ENCODE measurements at places on chromosomes 1 and 21.

- no peak for DNase-seq
These were observed 213.7 kb upstream of the VAMP3 start for GRCh38 chr1:7557301-7557891.

DNA sequence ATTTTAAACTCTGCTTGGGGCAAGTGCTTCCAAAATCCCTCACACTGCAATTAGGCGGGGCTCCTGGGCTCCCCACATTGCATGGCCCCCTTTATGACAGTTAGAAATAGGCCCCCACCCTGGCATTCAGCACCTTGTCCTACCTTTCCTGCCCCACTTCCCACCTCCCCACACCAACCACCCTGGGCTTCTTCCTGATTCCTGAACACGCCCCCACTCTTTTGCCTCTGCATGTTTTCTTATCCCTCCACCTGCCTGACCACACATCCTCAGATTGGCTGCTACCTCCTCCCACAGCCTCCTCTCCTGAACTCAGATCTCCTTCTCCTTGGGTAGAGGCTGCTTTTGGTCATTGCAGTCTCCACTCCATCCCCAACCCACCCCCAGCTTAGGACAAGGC, 1.5 kb downstream of the MOB3C start:
- no peak for DNase-seq

GRCh38 chr1:13699510-13699909, 478 bp upstream of the PRDM2 start:
- DNase-seq, result no peak

- no peak for DNase-seq
These were observed 483.1 kb upstream of the CAMK1G start for GRCh38 chr1:209100460-209100859.

DNA sequence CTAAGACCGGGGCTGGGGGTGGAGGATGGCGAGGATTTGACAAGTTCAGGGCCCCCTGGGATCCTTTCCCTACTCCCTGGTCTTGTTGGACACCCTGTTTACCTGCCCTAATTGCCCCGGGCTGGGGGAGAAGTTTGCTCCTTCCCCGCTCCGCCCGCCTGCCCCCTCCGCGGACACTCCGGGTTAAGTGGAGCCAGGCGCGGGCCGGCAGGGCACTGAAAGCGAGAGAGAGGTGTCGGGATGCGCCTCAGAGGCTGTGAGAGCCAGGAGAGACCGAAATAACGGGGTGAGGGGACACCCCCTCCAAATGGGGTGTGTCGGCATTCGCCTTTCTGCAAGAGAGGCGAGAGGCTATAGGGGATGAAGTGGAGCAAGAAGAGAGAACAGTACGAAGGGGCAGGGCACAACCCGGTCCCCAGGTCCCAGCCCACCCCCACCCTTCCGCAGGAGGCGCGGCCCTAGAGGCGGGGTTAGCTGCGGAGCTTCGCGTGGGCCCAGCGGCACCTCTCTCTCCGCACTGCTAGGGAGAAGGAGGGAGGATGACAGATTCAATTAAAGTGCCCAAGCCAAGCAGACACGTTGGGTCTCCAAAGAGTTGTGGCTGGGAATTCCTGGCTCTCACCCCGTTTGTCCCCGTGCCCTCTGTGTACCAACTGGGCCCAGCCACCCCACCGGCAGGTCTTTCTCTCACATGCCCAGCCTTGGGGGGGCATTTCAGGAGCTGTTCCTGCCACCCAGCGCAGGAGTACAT, 3.8 kb downstream of the EFNA3 start:
- no peak for DNase-seq

DNA sequence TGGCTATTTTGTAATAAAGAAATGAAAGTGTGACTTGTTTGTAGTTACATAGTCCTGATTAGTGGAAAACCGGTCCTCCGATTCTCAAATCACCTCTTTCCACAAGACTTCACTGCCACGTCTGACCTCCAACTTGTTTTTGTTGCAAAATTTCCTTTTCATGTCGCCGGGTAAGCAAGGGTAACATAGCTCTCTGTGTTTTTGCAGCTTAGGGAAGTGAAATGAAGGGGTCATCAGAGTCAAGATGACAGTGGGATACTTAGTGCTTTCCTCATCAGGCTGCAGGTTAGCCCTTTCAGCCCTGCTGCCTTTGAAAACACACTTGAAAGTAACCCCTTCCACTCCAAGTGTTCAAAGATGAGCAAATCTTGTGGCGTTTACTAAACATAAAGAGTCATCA, 217.9 kb downstream of the USP25 start:
- no peak for DNase-seq

DNA sequence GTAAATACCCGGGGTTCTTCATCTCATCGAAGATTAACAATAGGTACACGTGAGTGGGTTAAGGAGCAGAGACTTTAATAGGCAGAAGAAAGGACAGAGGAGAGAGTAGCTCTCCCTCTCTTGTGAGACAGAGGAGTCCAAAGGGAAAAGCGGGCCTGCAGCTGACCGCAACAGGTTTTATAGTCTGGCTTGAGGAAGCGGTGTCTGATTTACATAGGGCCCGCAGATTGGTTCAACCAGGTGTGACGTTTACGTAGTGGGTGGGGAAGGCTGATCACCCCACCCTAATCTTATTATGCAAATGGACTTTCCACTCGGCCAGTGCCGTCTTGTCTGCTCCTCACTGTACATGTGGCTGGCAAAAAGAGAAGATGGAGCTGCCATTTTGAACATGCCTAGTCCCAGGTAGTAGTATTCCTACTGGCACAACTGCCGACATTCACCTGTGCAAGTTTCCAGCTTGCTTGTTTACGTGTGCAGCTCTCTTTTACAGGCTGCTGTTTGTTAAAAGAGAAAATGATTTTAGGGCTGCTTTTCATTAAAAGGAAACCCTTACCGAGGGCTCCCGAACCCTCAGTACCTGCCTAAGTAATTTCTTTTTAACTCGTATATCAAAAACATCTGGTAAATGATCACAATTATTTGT, 10.6 kb downstream of the CDC14A start:
- DNase-seq, result peak; percentile 97

DNA sequence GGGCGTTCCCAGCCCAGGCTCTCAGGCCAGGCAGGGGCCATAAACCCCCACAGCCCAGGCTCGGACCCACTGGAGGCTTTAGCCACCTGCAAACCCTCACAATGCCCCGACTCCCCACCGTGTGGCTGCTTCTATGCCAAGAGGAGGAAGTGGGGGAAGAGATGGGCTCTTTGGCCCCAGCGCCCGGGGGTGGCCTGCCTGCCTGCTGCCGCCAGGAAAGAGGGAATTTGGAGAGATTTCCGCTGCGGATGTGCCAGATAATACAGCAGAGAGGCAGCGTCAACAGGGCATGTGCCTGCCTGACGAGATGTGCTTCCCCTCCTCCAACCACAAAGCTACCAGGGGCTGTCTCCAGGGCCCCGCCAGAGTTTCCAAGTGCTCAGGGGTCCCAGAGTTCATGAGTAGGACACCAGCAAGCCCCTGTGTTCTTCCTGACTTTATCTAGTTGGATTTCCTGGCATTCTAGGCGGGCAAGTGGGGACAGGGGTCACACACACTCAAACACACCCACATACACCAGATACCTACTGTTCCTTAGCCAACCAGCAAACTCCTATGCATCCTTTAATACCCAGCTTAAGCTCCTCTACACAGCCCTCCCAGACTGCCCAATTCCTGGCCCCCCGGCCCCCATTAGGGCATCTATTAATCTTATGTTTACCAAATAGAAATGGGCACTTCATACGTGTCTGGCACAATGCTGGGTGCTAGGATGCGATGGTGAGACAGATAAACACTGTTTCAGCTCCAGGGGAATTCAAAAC, 14.1 kb downstream of the EPHA2 start:
- DNase-seq, result no peak

- no peak for DNase-seq
These were observed 79.0 kb upstream of the HMGB4 start for GRCh38 chr1:33784876-33785275.

DNA sequence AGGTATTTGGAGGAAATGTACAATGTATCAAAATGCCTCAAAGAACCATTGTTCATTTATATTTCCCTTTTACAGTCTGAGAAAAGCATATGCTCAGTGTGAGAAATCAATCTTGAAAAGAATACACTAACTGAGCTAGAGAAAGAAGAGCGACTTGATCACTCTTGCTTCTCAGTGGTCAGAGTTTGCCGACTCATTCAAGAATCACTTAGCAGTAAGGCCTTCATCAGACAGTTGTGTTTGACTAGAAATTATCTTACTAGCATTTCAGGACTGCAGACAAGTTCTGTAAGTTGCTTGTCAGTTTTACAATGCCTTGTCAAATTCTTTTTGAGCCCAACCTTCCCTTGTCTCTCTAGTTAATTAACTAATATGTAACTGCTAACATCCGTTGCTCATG, 12.9 kb downstream of the RGS18 start:
- DNase-seq, result no peak

DNA sequence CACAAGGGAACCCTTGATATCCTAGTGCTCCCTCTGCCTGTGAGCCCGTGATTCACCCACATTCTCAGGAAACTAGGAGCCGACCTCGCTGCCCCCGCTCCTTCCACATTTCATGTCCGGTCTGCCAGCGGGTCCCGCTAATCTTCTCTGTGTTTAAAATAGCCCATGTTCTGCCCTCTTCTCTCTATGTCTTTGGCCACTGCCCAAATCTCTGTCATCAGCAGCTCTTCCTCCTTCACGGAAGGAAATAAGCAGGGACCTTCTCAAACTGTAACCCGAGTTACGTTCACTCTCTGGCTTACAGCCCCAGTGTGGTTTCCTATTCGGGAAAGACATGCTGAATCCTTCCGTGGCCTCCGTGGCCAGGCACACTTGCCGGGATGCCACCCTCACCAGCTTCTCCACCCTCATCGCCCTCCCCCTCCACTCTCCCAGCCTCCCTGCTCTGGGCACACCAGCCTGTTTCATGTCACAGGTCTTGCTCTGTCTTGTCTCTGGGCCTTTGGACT, 21.1 kb upstream of the UBXN10 start:
- no peak for DNase-seq

DNA sequence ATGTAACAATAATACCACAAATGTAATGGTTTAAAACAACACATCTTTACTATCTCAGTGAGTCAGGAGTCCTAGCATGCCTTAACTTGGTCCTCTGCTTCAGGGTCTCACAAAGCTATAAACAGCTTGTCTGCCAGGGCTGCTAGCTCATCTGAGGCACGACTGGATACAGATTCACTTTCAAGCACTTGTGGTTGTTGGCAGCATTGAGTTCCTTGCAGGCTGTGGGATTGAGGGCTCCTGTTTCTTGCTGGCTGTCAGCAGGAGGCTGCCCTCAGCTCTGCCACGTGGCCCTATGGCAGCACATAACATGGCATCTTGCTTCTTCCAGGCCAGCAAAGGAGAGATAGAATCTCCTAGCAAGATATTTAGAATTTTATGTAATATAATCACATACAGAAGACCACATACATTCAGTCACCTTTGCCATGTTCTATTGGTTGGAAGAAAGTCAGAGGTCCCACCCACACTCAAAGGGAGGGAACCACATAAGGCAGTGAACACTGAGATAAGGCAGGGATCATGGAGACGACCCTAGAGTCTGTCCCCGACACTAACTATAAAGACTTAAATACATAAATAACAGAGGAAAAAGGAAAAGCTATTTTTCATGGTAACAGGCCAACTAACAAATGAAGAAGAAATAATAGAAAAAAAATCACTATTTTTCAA, 18.9 kb upstream of the IPP start:
- DNase-seq, result no peak

GRCh38 chr1:226479474-226479873, 69.1 kb upstream of the STUM start:
- DNase-seq, result no peak

DNA sequence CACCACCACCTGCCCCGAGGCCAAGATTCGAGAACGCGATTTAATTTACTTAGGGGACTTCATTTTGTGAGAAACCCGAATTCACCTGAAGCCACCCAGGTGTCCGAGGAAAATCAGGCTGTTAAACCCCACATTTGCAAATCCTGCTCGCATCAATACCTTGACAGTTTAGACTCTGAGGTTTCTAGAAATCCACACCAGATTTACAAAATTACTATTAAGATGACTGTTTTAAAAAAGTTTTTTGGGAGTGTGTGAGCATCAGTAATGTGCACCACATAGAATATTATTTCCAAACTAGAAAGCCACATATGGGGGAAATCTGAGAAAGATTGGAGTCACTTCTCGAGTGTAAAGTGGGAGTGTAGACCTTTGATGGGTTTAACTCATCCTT, 685 bp downstream of the RIMKLA start:
- DNase-seq, result no peak

GRCh38 chr21:38898422-38899096, 92.8 kb downstream of the ETS2 start:
- DNase-seq, result no peak

GRCh38 chr1:116881879-116882520, 27.7 kb upstream of the PTGFRN start:
- no peak for DNase-seq

DNA sequence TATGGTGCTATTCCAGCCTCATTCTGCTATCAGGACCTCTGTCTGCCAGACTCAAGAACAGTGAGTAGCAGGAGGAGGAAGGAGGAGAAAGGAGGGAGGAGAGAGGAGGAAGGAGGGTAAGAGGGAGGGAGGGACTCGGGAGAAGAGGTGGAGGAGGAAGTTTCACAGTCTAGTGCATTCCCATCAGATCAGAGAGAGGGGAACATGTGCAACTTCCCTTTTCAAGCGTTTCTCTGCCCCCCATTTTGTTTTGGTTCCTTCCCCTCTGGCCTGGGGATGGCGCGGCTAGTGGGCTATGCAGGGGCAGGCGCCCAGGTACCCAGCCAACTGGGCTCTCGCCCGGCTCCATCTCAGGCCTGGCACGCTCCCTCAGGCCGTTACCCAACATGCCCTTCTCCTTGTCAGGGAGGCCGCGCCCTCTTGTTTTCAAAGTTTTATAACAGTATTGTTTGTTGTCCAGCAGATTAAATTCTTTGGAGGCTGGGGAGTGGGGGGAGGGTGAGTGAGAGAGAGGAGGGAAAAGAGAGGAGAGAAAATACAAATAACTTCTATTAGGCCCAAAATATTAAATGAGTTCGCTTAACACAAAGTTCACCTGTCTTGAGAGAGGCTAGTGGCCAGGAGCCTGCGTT, 56.0 kb downstream of the CD46 start:
- DNase-seq, result no peak

- no peak for DNase-seq
These were observed 16.1 kb upstream of the IFFO2 start for GRCh38 chr1:18972531-18972930.

- no peak for DNase-seq
These were observed 86.2 kb downstream of the RIPK4 start for GRCh38 chr21:41680444-41681347.

- DNase-seq, result no peak
These were observed 11.0 kb downstream of the PRKAA2 start for GRCh38 chr1:56655991-56656613.

GRCh38 chr1:215475796-215476481, 91.2 kb upstream of the KCTD3 start:
- DNase-seq, result no peak

Measured in NCI-H2227 treated with DMSO at 0.1 percent for 48 hours (cell line).